ENCODE measurements at places on chromosomes 2 and 18.
A peak's percentile ranks its signal among the peaks of the same experiment; 100 is the strongest.

DNA sequence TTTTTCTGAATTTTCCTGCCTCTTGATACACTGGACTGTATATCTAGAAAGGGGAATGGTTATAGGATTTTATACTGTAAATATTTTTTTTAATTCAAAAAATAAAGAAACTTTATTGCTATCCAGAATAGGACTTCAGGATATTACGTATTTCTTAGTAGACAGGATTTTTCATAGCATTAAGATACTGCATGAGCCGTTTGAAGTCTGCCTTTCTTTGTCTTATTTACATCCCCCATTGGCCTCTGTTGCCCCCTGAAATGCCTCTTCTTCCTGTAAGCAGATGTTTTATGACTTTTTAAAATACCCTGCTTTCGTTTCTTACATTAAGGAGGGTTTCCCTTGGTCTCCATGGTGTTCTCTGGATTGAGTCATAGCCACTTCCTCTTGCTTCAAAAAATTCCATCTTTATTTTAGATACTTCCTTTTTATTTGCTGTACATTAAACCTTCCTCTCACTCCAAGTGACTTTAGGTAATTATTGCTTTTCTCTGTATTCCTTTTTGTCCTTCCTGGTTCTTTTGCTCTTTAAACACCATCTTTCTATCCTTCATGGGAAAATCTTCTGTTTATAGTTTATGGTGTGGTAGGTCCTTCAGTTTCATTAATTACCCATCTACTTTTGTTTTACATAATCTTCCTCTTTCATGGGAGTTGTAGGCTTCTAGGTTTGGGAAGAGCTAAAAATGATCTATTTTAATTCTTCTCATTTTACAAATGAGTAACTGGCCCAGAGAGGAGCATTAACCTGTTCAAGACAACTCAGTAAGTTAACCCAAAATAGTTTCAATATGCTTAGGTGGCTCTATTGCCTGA, 72.6 kb downstream of the ZNF532 start:
- no peak for DNase-seq

DNA sequence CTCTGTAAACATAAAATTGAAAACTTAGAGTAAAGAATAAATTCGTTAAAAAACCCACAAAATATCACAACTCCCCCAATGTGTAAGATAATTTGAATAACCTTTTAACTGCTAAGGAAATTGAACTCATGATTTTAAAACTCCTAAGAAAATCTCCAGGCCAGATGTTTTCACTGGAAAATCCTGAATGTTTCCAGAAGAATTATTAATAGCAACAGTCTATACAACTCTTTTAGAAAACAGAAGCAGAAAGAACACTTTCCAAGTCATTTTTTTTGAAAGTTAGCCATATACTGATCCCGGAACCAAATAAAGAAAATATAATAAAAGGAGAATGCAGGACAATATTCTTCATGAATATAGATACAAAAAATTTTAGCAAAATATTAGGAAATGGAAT, 165.6 kb downstream of the ACOXL start:
- DNase-seq: no peak

GRCh38 chr2:123915380-123915779, 109.7 kb upstream of the CNTNAP5 start:
- DNase-seq: no peak

- peak; percentile 55 for DNase-seq
Observed at GRCh38 chr18:58135701-58136331, 91.8 kb downstream of the NEDD4L start.

GRCh38 chr2:121081701-121082100, 203.3 kb downstream of the TFCP2L1 start:
- no peak for DNase-seq

GRCh38 chr2:146623771-146624170, 1221.1 kb upstream of the ACVR2A start:
- no peak for DNase-seq

DNA sequence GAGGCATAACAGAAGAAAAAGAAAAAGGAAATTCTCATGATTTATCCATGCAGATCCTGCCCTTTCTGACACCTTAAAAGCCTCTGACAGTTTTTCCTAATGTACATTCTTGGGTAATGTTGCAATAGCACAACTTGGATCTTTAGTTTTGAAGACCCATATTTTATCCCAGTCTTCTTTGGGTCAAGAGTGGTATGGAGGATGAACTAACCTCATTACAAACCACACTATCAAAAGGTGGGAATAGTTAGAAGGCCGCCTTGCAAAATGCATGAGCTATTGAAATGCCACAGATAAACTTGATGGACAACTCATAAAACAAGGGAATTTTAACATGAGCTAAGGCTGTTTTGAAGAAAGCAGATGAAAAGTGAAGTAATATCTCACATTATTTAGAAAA, 1479.8 kb upstream of the ACVR2A start:
- DNase-seq: no peak

DNA sequence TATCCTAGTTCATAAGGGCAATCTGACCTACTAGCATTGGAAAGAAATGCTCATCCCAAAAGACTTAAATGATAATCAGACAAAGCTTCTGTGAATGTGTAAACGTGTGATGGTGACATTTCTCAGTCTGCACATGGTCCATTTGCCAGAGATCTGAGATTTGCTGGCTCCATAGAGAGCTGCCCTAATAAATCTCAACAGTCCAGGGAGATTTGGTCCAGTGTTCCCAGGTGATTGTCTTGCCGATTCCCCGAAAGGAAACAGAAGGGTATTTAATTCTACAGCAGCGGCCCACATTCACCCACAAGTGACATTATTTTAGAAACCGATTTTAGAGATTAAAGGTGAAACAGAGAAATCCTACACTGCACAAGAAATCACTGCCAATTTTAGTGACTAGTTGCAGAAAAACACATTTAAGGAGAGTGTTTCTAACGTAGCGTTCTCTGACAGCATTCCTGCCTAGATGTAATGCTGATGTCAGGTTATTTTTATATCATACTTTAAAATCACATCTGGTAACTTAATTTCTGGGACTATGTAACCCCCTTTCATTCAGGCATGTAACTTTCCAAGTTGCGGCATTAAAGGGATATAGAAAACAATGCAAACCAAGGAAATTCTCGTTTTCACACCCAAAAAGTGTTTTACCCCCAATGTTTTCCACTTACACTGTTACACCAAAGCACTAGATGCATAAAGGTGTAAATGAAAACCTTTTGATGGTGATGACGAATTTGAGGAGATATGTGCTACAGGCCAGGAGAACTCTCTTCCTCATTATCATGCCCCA, 231.9 kb upstream of the FN1 start:
- no peak for DNase-seq

DNA sequence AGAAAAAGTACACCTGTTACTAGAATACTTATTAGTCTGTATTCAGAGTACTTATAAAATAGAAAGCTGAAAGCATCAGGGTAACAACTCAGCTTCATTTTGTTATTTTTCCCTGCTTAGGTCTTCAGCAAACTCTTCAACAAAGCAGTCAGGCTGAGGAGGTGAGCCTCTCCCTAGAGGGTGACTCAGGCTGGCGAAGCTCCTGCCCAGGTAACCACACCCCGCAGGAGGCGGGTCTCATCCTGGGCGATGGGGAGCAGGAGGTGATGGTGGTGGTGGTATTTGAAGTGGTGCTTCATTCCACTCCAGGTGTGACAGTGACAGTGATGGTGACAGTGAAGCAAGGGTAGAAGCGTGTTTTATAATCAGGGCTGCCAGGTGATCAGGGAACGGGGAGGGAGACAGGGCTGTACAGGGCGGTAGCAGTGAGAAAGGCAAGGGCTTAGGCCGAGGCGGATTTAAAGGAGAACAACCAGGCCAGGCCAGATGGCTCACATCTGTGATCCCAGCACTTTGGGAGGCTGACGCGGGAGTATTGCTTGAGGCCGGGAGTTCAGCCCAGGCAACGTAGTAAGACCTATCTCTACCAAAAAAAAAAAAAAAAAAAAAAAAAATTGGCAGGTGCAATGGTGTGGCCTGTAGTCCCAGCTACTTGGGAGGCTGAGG, 127.1 kb downstream of the SOCS6 start:
- DNase-seq: no peak

GRCh38 chr18:8603663-8604520, 5.3 kb upstream of the RAB12 start:
- DNase-seq: no peak

DNA sequence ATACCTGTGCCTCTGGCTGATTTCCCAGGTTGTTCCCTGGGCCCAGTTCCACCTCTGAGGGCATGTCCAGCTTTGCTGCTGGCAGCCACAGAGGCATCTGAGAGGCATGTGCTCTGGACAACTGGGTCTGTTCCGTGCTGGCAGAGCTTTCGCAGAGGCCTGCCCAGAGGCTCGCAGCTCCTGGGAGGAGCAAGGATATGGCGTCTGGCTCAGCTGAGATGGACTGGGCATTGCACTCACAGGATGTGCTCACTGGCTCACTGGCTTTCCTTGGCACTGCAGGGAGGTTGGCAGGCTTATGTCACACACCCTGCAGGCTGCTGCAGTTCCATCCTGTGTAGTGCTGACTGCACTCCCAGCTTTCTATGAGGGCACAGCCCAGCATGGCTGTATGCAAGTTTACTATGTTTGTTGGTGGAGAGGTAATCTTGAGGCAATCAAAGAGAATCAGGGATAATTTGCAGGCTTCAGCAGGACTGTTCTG, 172.3 kb downstream of the PRKCE start:
- no peak for DNase-seq

- DNase-seq: no peak
Observed at GRCh38 chr2:197813093-197813787, 8.8 kb downstream of the PLCL1 start.

DNA sequence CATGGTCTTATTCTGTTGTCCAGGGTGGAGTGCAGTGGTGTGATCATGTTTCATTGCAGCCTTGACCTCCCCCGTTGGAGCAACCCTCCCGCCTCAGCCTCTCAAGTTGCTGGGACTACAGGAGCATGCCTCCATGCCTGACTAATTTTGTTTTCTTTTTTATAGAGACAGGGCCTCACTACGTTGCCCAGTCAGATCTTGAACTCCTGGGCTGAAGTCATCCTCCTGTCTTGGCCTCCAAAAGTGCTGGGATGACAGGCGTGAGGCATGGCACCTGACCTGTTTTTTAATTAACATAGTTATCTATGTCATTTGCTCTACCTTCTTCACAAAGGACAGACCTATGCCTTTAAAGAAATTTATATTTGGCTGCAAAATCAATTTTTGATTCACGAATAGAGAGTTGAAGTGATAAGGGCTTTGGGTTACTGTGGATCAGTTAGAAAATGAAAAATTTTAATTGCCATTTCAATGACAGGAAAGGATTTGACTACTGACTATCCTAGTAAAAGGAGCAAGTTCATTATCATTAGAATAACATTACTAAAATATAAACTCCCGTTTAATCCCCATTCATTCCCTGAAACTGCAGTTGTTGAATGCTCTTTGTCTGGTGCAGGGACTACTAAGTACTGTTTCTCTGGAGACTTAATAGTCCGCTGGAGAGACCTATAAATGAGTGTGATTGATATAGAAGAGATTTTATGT, 3.7 kb downstream of the RNF138 start:
- no peak for DNase-seq

- no peak for DNase-seq
Observed at GRCh38 chr2:74286725-74287124, 56.5 kb downstream of the SLC4A5 start.

- DNase-seq: no peak
Observed at GRCh38 chr2:234355808-234356365, 141.0 kb downstream of the ARL4C start.

GRCh38 chr2:172227719-172228118, 125.0 kb upstream of the DLX2 start:
- DNase-seq: no peak

- no peak for DNase-seq
Observed at GRCh38 chr18:25648716-25649260, 296.8 kb upstream of the ZNF521 start.

DNA sequence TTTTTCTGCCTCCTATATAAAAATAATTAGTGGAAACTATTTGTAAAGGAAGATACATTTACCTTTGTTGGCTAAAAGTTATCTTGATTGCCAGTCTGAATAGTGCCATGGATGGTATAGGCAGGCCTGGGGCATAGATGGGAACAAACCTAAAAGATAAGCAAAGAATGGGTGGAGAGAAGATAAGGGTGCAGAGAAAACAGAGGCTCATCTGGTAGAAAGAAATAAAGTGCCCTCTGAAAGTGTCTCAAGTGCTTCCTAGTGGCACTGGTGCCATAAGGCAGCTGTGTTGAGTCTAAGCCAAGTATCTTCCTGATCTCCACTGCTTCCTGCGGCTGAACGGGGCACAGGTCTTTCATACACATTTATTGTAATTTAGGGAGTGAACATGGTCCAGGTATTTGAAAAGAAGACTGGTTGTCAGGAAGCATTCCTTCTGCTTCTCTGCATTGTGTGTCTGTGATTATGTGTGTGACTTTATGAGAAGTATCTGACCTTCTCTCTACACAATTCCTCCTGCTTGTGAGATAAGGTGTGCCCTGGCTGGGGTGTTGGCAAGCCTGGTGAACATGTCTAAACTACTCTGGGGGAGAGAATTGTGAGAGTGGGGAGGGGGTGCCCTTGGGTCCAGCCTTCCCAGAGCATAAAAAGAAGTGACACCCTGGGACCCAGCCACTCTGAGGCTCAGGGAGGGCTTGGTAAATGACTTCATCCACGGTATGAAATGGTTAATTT, 280.5 kb downstream of the CAMKMT start:
- no peak for DNase-seq

All from stimulated activated CD4-positive, alpha-beta T cell treated with anti-CD3 and anti-CD28 coated beads, Interleukin-2, amount 100 ng/mL, for 24 hours (primary cell).